Daoy (cell line): ENCODE measurements at places on chromosomes 5 and 9. TPM values are rescaled to one million over a fixed set of nuclear protein-coding genes. Genes with fewer than 3 reads are reported as not detected.

ROPN1L gene
- 0.40 TPM in 1 of 2 replicates, not detected in the other for total RNA-seq

MCTP1 gene
- total RNA-seq: 11.3 and 14.3 TPM in 2 replicates

- no peak for DNase-seq
Measured at GRCh38 chr9:110599468-110599867, 19.9 kb upstream of the SVEP1 start.

GRCh38 chr5:52922384-52922783 is 66.8 kb upstream of the ITGA2 start:
- DNase-seq: peak; percentile 90

- no peak for DNase-seq
Measured at GRCh38 chr5:151577566-151577965, 13.6 kb downstream of the FAT2 start.

DNA sequence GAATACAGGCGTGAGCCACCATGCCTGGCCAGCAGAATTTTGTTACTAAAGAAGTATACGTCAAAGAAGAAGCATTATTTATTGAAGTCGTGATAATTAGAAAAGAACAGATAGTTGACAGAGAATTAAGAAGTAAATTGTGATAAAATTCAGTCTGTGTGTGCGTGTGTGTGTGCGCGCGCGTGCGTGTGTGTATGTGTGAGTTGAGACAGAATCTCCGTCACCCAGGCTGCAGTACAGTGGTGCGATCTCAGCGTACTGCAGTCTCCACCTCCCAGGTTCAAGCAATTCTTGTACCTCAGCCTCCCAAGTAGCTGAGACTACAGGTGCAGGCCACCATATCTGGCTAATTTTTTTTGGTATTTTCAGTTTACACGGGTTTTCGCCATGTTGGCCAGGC is 77.8 kb downstream of the ERBIN start:
- DNase-seq: no peak
